Stimulated activated CD8-positive, alpha-beta memory T cell treated with anti-CD3 and anti-CD28 coated beads, Interleukin-7, amount 100 ng/mL, for 24 hours (primary cell): ENCODE measurements at places on chromosomes 7 and 10.

- no peak for DNase-seq
Measured at GRCh38 chr7:4919969-4920766, 36.7 kb upstream of the RADIL start.

GRCh38 chr10:73263693-73264347 is 11.4 kb upstream of the MRPS16 start:
- no peak for DNase-seq

DNA sequence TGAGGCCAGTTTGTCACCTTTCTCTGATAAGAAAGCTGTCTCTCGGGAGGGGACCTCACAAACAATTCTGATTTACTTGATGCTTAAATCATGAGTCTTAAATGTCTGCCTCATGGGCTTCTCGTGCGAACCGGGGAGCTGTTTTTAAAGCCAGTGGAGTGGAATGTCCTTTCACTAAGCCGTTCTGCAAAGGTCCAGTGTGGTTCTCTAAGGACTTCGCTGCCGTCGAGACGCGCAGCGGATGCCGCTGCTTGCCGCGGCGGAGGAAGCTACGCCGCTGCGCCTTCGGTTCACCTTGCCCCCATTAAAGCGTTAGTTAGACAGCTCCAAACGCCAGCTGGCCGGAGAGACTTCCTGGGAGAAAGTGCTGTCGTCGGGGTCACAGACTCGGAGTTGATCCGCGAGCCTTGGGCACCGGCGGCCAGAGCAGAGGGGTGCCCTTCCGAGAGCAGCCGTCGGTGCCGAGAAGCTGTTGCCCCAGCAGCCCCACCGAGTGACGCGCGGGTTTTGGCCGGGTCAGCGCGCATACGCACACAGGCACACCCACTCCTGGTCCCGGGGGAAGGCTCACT is 1.3 kb upstream of the HMX3 start:
- DNase-seq: no peak

DNA sequence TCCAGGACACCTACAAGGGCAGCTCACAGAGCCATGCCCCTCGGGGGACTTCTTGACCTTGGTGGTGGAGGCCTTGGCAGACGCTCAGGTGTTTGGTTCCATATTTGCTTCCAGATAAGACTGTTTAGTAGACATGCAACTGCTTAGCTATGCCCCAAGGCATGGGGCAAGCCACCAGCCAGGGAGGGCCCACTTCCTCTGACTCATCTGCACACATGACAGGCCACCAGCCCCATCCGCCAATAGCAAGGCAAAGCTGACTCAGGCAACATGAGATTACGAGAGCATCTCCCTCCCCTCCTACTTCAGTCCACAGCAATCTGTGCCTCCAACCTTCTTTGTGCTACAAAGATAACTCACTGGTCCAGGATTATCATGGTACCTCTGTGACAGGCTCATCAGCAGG is 54.9 kb downstream of the KCNMA1 start:
- no peak for DNase-seq

DNA sequence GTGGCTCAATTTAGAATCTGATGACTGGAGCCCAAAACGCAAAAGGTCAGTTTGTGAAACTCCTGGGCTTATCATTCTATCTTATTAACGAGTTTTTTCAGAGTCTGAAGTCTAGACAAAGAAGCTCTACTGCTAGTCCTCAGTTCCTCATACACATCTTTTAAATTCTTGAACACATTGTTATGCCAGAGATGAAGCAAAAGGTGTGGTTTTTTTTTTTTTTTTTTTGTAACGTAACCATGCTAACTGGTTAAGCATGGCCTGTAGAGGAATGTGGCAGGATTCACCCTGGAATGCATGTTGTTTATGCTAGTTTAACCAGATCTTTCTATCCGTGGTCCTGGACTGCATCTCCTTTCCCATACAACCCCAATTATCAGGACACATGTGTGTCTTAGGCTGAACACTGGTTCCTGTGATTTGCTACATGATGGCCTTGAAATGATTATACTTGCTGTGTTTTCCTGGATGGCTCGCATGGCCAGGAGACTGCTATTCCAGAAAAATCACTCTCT is 79.3 kb upstream of the MDFIC start:
- no peak for DNase-seq

GRCh38 chr7:20270867-20271266 is 53.7 kb upstream of the MACC1 start:
- no peak for DNase-seq

- DNase-seq: no peak
Measured at GRCh38 chr7:25565002-25565401, 336.7 kb upstream of the NPVF start.

DNA sequence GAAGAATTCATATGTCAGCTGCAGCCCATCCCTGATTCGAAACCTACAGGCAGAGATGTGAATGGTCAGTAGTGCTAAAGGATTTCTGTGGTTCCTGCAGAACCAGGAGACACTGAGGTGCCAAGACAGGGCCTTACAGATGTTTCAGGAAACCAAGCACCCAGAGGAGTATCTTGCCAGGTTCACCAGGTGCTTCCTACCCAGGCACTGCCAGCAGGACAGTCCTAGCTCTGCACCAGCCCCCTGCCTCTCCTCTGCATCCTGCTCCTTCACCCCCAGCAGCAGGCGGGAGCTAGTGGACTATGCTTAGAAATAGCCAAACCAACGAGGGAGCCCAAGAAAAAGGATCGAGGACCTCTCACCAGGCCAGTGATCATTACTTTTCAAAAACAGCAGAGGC is 4.2 kb upstream of the IKZF1 start:
- no peak for DNase-seq

GRCh38 chr7:51455086-51455485 is 138.5 kb upstream of the COBL start:
- DNase-seq: no peak

DNA sequence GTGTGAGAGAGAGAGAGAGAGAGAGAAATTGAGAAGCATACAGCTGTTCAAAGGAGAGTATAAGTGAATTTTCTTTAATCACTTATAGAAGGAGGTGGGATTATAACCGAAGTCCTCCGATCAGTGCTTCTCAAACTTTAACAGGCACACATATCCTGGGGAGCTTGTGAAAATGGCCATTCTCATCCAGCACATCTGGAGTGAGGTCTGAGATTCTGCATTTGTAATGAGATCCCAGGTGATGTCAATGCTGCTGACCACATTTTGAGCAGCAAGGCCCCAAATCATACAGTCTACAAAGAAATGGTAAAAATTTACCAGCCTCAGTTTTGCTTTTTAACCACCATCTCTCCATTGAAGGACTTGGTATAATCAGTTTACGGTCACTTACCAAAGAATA is 219.0 kb downstream of the PTEN start:
- DNase-seq: no peak

- no peak for DNase-seq
Measured at GRCh38 chr10:14926061-14926470, 27.8 kb downstream of the DCLRE1C start.

DNA sequence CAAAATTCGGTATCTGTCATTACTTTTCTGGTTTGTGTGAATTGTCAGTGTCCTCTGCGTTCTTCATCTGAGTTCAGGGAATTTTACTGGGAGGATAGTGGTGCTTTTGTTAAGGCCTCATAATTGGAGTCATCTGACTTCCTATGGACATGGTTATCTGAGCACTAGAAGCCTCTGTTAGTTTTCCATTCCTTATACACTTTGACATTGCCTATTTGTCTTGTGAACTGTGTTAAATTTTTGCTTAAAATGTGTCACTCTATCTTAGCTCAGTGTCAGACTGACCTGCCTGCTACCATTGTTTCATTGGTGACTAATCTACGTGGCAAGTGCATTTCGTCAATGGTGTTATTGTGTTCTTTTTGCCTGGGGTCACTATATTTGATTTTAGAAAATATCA is 253.3 kb downstream of the SEMA3A start:
- no peak for DNase-seq

- DNase-seq: no peak
Measured at GRCh38 chr7:91055219-91055618, 209.0 kb upstream of the FZD1 start.

GRCh38 chr7:96246919-96247318 is 75.0 kb downstream of the SLC25A13 start:
- DNase-seq: no peak
